Stimulated activated memory B cell treated with anti-CD40 and anti-IgM and Interleukin-4, amounts not matched to agents 10 μg/mL and 1 μg/mL and 100 μg/mL, for 72 hours (primary cell): ENCODE measurements at places on chromosomes 12 and 14.

- ATAC-seq, result no peak
Observed at GRCh38 chr12:69660164-69660863, 38.8 kb downstream of the BEST3 start.

DNA sequence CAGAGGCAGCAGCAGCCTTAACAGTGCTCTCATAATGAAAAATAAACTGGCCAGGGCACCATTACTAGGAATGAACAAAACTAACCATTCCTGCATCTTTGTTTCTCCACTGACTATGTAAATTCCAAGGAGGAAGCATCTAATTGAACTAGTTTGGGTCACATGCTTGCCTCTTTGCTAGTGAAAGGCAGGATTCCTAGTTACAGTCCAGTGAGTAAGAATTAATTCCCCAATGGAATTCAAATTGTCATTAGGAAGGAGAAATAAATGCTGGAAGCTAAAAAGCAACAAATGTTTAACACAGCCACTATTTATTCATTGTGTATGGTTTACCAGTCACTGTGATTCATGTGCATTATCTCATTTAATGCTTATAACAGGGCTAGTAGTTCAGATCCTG lies 316.0 kb downstream of the CCDC91 start:
- ATAC-seq, result no peak

DNA sequence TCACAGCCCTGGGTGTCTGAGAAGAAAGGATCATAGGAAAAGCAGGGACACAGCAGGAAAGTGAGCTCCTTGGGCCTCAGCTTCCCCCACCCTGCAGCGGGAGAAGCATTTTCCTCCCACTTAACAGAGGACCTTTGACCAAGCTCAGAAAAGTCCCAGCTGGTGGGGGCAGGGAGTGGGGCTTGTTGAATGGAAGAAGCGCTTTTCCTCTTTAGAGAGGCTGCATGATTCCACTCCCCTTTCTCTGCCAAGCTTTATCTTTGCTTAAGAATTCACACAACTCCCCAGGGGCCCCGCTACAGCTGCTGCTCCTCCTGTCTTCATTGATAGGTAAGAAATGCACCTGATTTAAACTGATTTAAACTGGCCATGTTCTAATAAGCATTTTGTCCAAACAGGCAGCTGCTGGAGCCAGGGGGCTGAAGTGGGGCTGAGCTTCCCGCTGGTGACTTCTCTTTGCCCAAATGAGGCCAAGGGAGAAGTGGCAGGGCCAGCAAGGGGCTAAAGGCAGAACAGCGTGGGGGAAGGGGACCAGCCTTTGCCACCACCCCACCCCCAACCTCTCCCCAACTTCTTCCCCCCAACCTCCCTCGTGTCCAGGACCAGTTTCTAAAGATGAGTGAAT lies 1.7 kb upstream of the PAPLN start:
- no peak for ATAC-seq

- no peak for ATAC-seq
Observed at GRCh38 chr12:80807640-80808288, 91.1 kb downstream of the MYF5 start.

- no peak for ATAC-seq
Observed at GRCh38 chr12:107775093-107775721, 703 bp downstream of the ASCL4 start.
